Camera-type eye (tissue), 1 donor: ENCODE measurements at places on chromosomes 7 and 10. TPM values are rescaled to one million over a fixed set of nuclear protein-coding genes. Genes with fewer than 3 reads are reported as not detected.

The SPDYE17 gene
- total RNA-seq: not detected

The FBXW4 gene
- 73.6 TPM for total RNA-seq

The FGL2 gene
- total RNA-seq: 34.0 TPM

The PRSS37 gene
- total RNA-seq: not detected

The NMT2 gene
- 35.6 TPM for total RNA-seq

The INSIG1 gene
- total RNA-seq: 90.6 TPM

The PLEKHS1 gene
- 0.77 TPM for total RNA-seq

The ZNF365 gene
- total RNA-seq: 2.9 TPM

The AZGP1 gene
- 15.0 TPM for total RNA-seq

The CLRN3 gene
- total RNA-seq: not detected

The DNAJB6 gene
- total RNA-seq: 145 TPM

The SYT15 gene
- 2.5 TPM for total RNA-seq

The ANAPC16 gene
- 82.4 TPM for total RNA-seq

The HUS1 gene
- total RNA-seq: 72.1 TPM

The LIPN gene
- total RNA-seq: not detected

The FGFR2 gene
- 77.5 TPM for total RNA-seq

The MAP3K8 gene
- 12.0 TPM for total RNA-seq

The PAPOLB gene
- total RNA-seq: 1.5 TPM

The RAB11FIP2 gene
- 59.7 TPM for total RNA-seq

The GPRIN2 gene
- total RNA-seq: 9.0 TPM

The ANK3 gene
- 269 TPM for total RNA-seq

The VPS37D gene
- 14.6 TPM for total RNA-seq

The GBX1 gene
- not detected for total RNA-seq
